Stimulated activated CD8-positive, alpha-beta memory T cell treated with anti-CD3 and anti-CD28 coated beads, Interleukin-7, amount 100 ng/mL, for 4 hours (primary cell): ENCODE measurements at places on chromosomes 5 and 9.

GRCh38 chr5:174708476-174709207, 15.7 kb upstream of the MSX2 start:
- DNase-seq = no peak

DNA sequence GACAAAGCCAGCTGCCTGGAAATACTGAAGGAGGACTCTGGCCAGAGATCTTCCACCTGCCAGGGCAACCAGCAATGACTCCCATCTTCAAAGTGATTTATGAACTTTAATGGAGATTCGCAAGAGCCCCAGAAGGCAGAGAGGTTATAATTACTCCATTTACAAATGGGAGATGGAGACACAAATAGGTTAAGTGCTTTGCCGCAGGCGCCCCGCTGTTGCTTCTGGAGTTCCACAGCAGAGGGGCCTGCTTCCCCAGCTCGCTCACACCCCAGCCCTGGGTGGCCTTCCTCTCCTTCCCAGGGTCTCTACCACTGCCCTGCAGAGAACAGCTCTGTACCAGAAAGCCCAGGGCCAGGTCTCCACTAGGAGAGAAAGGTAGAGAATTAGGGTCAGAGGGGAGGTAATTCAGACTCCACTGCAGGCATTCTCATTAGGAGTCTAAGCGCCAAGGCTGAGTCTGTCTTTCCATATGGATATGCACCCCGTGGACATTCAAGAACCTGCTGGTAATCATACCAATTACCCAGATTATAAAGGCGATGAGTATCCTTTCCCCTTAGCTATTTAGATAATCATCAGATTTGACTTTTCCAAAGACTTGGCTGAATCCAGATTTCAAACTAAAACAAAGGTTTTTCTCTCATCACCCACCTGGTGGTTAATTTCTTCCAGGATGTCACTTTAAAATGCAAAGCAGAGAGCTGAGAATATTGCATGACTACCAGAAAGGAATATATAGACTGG, 157.6 kb upstream of the TUT7 start:
- no peak for DNase-seq

- DNase-seq = no peak
Measured at GRCh38 chr5:36059571-36060419, 6.9 kb downstream of the UGT3A2 start.

DNA sequence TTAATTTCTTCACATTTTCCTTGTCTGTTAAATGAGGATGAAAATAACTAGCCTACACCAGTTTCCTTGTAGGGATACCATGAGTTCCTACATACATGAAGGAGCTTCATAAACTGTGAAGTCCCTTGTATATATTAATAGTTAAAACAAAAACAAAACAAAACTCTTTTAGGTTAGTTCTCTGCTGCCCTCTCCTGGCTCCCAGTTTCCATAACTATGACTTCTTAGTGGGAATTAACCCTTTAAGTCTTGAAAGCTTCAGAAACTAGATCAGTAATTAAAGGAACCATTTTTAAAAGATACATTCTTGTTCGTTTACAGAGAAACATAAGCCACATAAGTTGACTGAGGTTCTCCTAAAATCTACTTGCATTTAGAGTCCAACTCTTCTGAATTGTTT, 500.0 kb upstream of the C9orf72 start:
- DNase-seq = no peak

GRCh38 chr5:175866377-175866907, 4.9 kb upstream of the CPLX2 start:
- DNase-seq = no peak

DNA sequence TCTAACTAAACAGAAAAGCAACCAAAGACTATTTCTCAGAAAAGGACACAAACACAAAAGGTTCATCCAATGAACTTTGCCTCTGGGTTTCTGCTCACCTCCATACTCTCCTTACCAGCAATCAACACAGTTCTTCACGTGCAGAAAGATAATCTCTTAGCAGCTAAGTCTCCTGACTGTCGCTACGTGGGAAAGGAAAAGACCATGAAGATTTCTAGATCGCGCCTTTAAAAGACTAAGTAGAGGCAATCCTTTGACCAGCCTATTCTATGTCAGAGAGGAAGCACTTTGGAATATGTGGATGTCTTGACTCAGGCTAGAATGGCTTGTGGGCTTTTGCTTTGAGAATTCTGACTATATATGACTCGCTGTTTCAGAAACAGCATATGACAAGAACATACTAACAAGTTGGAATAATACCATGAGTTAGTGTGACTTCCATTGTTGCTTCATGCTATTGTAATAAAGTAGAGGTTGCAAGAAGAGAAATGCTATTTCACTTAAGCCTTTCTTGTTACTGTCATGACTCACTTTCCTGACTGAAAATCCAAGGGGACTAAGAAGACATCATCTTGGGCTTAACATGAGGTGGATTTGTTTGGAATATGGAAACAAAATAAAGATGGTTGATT, 339.5 kb upstream of the RFX3 start:
- no peak for DNase-seq

DNA sequence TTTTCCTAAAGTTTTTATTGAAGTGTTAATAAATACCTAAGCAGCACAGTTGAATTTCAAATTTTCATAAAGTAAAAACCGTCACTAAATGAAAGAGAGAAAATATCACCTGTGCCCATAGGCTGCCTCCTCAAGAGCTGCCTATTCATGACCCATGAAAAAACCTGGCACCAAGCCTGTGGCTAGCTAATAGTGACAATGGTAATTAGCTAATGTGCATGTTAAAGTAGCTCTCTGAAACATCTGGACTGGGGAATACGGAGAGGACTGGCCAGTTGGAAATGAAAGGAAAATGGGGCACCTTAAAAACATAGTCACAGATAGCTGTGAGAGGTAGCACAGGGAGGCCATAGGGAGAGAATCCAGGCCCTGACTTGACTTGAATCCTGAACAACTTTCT, 5.4 kb upstream of the GNE start:
- no peak for DNase-seq

DNA sequence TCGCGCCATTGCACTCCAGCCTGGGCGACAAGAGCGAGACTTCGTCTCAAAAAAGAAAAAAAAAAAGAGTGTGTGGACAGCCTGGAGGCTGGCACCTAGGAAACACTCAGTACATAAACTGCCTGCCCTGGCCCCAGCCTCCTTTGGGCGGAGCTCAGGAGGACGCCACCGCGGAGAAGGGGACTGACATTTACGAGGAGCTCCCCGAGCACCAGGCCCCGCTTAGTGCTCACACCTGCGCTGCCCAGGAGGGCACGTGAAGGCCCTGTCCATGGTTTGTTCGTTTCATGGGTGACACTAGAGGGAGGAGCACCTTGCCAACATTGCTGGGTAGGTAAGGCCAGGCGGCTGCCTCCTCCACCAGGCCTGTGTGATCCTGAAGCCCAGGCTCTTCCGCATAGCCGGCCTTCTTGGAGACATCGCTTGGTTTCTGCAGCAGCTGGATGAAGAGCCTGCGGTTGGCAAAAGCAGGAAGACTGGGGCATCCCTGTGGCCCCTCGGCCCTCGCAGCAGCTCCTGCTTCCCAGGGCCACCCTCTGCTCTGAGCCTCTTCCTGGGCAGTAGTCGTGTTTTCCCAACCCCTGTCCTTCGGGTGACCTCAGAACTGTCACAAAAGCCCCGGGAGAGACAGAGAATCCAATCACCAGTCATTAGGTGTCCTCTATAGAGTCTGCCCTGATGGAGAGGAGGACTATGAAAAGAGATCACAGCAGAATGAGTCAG, 26.2 kb upstream of the LAMC3 start:
- no peak for DNase-seq

DNA sequence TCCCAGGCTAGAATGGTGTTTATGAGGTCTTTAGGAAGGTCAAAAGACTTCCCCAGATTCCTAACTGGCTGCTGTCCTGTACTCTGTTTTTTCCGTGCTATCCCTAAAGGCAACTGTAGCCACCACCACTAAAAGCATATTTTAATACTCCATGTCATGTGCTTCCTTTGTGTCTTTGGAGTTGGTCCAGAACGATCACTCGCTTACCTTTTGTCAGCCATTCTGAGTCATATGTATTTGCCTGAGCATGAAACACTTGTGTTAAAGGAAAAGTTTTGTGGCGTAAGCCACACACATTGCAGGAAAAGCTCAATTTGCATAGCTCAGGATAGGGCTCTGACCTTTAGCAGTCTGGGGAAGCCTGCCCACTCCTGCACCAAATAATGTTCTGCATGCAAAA, 299.6 kb downstream of the NTRK2 start:
- no peak for DNase-seq
